ENCODE measurements at places on chromosomes 5 and 9. TPM values are rescaled to one million over a fixed set of nuclear protein-coding genes. Genes with fewer than 3 reads are reported as not detected.

Gene ARHGEF28
- total RNA-seq: 29.3 TPM

Gene NPR2
- total RNA-seq: 24.9 TPM

Gene NMUR2
- 0.59 TPM for total RNA-seq

Gene PCDHGA10
- 2.1 TPM for total RNA-seq

Gene LRRTM2
- 90.4 TPM for total RNA-seq

Gene ANKRD18A
- 1.4 TPM for total RNA-seq

Gene ENHO
- total RNA-seq: 12.0 TPM

Gene GABRA6
- 0.49 TPM for total RNA-seq

Gene TEX48
- not detected for total RNA-seq

Gene CFAP77
- total RNA-seq: 0.19 TPM

Gene PPP3R2
- total RNA-seq: 0.16 TPM

Gene SMIM33
- total RNA-seq: 0.58 TPM

Gene TSSK1B
- total RNA-seq: 0.13 TPM

Gene SHC3
- 6.2 TPM for total RNA-seq

Gene TSLP
- 0.18 TPM for total RNA-seq

Gene NR2F1-AS1
- 54.7 TPM for total RNA-seq

Gene SHLD3
- total RNA-seq: 5.4 TPM

Gene PCDHB7
- 0.49 TPM for total RNA-seq

Gene PTGER4
- 8.2 TPM for total RNA-seq

Gene SLF1
- total RNA-seq: 8.5 TPM

Gene CAMSAP1
- 20.6 TPM for total RNA-seq

Gene SLC25A48
- 0.23 TPM for total RNA-seq

Gene PCDHA10
- 1.5 TPM for total RNA-seq

Gene ZBTB6
- total RNA-seq: 12.7 TPM

Gene SOX30
- not detected for total RNA-seq

Gene MARVELD2
- total RNA-seq: 0.44 TPM

Gene ENC1
- 20.4 TPM for total RNA-seq
